ENCODE measurements at places on chromosomes 4 and X.

GRCh38 chr4:35942092-35942491 lies 302.2 kb downstream of the ARAP2 start:
- DNase-seq = no peak

DNA sequence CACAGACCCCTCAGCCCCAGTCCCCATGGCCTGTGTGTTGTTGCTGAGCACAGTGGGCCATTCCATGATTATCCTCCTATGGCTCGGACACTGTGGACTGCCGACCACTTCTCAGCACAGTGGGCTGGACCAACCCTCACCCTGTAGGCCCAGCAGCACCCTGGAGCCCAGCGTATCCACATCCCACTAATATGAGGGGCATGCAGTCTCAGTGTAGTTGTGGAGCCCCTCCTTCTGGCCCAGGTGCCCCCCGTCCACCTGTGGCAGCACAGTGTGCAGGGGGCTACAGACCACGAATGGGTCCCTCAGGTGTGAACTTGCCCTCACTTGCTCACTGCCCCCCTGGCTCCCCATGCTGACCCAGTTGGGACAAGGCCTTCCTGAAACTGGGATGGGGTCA lies 7.9 kb downstream of the SPON2 start:
- DNase-seq = no peak

DNA sequence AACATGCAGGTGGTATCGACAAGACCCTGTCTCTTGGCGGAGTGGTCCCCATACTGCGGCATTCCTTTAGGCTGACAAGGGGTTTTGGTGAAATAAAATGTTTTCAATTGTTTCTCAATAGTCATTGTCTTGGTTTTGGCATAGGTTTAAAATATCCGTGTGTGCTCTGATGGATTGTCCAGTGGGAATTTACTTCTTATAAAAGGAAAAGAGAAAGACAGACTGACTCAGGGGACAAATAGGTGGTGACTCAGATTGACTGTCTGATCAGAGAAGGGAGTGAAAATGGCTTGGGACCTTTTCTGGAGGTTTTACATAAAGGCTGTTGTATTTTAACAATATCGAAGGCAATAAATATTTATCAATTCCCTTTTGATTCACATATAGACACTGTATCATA lies 129.8 kb downstream of the SORBS2 start:
- DNase-seq = no peak

DNA sequence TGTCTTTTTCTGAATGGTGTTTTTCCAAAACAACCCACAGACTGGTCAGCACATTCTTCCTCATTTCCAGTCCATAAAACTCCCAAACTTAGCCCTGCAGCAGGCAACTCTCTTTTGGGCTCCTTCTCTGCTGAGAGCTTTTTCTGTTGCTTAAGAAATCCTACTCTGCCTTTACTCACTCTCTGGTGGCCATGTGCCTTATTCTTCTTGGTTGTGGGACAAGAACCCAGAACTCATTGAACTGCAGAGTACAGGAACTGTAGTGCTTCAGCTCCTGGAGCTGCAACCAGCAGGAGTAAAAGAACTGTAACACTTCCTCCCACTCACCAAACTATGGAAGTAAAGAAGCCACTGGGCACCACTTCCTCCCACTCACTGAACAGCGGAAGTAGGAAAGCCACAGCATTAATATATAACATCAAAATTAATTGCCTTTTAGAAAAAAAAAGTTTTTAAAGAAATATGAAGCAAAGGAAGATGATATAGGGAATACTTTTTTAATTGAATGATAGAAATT lies 864.1 kb upstream of the PCDH10 start:
- no peak for DNase-seq

DNA sequence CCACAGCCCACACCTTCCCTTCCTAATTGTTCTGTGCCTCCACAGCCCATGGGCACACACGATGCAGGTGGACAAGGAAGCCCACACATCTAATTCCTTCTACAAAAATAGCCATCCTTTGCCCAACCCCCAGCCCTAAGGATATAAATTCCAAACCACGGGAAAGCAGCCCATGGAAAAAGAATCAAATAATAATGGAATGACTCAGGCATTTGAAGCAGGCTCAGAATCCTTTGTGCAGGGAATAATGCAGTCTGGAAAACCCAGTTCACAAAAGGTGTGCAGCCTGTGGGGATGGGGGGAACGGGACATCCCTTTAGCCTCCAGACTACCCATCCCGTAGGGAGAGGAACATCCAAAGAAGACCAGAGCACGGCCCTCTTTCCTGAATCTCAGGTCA lies 342.3 kb upstream of the GALNT7 start:
- no peak for DNase-seq
